ENCODE measurements at places on chromosomes 6 and 20.

- no peak for DNase-seq
These were observed 340.0 kb downstream of the ADGRB3 start for GRCh38 chr6:68975064-68975463.

- no peak for DNase-seq
These were observed 16.8 kb upstream of the SNX9 start for GRCh38 chr6:157806131-157806855.

DNA sequence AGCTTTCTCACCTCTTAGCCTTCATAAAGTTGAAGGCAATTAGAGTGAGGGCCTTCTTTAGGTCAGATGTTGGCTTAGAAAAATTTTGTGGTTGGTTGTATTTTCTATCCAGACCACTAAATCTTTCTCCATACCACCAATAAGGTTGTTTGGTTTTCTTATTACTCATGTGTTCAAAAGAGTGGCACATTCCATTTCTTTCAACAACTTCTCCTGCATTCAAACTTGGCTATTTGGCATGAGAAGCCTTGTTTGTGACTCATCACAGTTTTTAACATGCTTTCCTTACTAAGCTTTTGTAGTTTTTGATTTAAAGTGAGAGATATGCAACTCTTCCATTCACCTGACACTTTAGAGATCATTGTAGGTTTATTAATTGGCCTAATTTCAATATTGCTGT lies 949.6 kb downstream of the TBC1D32 start:
- DNase-seq: no peak

DNA sequence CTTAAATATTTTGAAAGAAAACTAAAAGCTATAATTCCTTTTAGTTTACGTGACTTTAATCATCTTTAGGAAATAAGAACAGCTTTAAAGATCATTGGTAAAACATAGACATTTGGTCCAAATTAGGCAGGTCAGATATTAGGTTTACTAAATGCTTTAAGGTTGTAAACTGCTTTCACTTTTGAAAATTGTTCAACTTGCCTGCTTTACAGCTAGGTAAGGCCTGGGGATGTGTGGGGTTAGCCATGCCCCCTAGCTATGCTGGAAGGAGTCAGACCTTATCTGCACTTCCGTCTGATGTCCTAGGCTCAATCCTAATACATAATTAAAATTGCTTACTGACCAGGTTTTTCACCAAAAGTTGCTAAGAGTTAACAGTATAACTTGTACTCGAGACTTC lies 30.5 kb upstream of the TPD52L1 start:
- DNase-seq: no peak

- DNase-seq: no peak
These were observed 236.1 kb downstream of the COL12A1 start for GRCh38 chr6:74969591-74970267.

DNA sequence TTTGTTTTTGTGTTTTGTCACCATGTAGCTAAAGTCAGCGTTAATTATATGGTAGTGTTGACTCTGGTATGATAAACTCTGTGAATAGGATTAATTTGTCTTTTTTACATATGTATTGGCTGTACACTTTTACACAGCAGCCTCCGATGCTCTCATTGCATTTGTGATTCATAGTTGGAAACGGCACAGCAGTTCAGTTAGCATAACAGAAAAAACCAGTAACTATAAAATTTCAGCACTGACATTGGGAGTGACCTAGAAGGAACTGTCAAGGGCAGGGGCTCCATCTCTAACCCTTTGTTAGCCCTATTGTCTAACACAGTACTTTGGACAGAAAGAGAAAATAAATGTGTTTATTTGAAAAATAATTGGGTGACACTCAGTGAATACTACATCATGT lies 5.6 kb upstream of the BEND6 start:
- no peak for DNase-seq

DNA sequence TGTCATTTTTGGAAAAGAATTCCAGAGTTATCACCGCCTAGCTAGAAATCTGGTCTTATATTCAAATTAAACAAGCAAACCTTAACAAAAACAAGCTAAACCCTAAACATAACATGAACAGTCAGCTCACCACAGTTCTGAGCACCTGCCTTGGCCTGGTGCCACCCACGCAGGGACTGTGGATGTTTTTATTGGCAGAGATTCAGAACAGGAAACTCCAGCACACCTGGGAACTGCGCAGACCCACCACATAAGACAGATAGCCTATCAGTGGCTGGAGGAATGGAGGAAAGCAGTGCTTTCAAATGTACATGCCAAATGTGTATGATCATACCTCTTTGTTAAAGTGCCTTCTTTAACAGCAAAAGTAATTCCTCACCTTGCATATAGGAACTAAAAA lies 8.9 kb downstream of the SLC16A10 start:
- DNase-seq: no peak

DNA sequence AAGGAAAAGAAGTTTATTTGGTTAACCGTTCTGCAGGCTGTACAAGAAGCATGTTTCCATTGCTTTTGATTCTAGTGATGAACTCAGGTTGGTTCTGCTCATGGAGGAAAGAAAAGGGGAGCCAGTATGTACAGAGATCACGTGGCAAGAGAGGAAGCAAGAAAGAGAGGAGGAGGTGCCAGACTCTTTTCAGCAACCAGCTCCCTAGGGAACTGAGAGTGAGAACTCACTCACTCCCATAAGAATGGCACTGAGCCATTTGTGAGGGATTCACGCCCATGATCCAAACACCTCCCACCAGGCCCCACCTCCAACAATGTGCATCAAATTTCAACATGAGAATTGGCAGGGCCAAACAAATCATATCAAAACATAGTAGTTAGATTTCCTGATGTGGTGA lies 649.1 kb downstream of the EPM2A start:
- DNase-seq: no peak

- DNase-seq: no peak
These were observed 220.2 kb downstream of the FUT9 start for GRCh38 chr6:96235927-96236326.

- peak; percentile 73 for DNase-seq
These were observed 118.8 kb downstream of the MAP3K7 start for GRCh38 chr6:90468080-90468479.
